ENCODE measurements at places on chromosomes 6 and 20.

DNA sequence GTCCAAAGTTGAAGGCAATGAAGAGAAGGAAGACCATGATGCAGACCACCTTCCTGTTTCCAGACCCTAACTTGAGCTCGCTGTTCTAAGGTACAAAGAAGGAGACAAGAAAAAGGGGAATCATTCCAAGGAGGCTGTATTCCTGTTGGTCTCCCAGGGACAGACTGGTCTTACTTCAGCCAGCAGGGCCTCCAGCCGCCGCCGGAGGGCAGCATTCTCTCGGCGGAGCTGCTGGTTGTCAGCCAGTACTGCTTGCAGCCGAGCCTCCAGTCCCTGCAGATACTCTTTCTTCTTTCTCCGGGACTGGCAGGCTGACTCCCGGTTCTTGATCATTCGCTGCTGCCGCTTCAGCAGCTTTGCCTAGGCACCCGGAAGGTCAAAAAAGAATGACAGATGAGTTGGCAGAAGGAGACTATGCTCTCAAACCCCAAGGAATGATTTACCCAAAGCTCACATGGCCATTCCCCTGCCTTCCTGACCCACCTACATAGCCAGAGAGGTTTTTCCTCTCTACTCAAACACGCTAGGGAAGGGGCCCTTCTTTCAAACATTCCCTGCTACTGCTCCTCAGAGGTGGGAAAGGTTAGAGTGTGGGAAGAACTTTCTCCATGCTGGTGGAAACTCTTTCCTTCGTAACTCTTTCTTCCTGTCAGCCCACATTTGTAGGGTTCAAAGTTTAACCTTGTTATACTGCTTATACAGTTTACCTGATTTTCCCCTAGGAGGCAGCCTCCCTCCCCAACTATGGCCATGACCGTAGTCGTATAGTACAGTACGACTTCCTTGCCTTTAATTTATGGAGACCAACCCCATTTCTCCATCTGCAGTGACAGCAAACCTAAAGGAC lies 9.0 kb downstream of the ATF6B start:
- peak; percentile 54 for DNase-seq

DNA sequence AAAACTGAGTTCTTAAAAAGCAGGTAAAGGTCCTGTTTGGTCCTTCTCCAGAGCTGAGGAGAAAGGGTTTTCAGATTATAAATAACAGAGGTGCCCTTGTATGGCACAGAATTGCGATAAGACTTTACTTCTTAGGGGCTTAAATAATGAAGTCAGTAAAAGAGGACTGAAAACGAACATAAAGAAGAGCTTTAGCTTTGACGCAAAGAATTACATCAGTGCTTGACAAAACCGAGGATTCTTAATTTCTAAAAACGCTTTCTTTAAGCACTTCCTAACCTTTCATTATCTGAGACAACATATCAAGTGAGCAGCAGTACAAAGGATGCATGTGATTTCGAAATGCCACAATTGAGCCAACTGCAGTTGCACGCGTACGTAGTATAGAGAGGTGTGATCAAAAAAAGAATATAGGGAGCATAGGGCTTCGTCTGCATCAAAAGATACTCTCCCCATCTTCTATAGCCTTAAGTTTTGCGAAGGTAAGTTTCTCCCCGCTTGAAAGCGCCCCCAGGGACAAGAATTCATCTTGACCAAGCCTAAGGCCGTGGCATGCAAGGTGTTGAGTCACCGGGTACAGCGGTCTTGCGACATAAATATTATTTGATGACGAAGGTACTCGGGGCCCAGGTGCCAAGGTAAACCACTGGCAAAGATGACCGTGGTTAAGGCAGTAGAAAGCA lies 778 bp upstream of the LOC128125822 start:
- peak; percentile 19 for DNase-seq

GRCh38 chr20:8082989-8083388 lies 49.1 kb upstream of the PLCB1 start:
- DNase-seq, result no peak

DNA sequence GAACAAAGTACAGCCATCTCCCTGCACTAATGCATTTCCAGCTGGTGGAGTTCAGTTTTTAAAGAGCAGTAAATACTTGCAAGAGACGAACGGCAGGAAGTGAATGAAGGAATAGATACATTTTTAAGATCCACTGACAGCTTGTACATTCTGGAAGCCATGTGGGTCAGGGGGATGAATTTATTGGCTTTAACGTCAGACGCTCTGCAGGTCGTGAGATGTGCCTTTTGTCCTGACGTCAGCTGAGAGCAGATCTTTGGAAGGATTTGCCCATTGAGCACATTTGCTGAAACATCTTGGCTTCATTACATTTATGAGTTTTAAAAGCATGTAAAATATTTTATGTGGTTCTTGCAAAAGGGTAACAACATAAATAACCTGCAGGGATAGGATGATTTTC lies 29.5 kb upstream of the SALL4 start:
- no peak for DNase-seq

DNA sequence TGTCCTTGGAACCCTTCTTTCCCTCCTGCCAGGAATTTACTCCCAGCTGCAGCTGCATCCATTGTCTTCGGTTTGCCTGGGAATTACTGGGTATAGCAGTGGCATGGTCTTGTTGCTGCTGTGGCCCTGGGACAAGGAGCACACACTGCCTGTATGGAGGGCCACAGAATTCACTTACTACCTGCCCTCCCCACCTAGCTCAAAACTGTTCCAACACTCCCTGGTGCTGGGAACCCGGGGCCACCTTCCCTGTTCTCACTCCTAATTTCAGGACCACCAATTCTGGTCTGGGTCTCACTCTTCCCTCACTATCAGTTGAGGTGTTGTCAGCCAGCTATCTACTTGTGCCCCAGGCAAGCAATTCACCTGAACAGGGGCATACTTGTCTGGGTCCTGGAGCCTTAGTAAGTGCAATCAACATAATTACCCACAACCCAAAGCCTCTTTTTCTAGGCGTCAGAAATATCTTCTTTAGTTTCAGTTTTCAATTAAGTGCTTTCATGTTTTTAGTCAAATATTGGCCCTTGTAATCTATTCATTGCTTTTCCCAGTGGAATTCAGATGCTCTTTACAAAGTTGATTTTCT lies 47.2 kb downstream of the METTL24 start:
- DNase-seq, result no peak

DNA sequence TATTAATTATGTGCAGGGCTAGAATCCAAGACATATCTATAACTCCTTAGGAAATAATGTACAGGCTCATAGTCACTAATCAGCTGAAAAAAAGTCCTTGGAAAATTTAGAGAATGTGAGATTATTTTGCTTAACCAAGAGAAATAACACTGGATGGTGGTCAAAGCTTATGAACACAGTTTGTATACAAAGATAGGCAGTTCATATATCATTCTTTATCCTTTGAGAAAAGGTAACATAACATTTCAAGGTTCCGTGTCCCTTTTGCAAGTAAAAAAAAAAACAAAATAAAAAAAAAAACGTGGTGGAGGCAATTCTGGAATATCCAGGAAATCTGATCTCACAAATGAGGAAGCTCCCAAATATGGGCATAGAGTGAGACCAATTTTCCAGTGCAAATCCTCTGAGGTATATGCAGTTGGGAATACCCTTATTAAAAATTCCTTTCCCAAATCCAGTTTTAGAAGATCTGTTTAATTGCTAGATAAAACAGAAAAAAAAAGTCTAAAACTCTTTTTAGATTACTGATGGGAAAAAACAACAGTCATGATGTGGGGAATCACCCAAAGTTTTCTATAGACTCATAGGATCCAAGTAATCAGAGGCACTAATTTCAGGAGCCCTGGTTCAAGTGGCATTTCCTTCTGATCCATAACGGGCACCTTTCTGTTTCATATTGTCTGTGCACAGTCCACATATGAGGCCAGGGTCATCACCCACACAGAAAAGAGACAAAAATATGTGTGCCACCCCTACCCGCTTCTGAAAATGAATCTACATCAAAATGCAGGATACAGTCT lies 17.7 kb upstream of the TNFAIP3 start:
- peak; percentile 40 for DNase-seq

DNA sequence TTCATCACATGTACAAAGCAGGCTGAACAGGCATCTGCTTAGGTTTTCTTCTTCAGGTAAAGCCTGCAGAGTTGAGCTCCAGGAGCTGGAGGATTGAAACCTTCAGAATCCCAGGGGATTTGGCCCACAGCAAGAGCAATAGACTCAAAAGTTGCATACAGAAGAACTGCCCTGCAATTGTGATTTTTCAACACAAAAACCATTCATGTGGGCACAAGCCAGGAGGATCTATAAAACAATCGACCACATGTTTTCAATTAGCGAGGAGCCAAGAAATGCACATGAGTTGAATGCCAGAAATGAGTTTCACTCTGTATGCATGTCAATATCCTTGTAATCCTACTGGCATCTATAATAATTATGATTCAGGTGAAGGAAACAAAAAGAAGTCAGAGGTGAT lies 576.4 kb downstream of the HDGFL1 start:
- DNase-seq, result no peak

DNA sequence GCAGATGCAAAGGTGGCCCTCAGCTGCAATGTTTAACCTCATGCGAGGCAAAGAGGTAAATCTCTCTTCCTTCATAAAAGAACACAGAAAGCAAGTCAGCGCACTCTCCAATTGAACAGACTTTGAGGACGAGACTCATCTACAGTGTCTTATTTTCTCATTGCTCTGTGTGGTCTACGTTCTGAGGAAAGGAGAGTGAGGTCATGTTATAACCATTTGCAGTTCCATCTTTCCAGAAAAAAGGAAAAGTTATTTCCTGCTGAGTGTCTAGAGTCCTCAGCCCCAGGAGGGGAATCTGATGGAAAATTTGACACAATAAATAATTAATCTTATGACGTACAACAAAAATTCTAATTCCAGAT lies 35.6 kb upstream of the THBS2 start:
- DNase-seq, result no peak

GRCh38 chr6:6154335-6154734 lies 147.6 kb upstream of the NRN1 start:
- DNase-seq, result no peak

DNA sequence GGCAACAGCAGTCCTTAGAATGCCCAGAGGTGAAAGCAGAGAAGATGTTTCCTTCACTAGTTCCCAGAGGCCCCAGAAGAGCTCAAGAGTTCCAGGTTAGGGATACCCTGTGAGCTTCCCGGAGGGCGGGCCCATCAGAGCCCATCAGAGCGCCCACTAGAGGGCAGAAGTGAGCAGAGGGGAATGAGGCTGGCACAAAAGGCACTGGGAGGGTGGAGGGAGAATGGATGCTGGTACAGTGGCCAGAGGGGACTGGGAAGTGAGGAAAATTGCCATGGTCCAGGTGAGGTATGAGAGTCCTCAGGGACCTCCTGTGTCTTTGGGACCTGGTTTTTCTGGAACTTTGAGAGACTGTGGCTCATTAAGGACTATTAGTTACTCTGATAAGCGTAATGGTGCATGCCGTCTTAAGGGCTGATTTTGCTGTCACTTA lies 57.3 kb downstream of the LINC00237 start:
- peak; percentile 11 for DNase-seq

DNA sequence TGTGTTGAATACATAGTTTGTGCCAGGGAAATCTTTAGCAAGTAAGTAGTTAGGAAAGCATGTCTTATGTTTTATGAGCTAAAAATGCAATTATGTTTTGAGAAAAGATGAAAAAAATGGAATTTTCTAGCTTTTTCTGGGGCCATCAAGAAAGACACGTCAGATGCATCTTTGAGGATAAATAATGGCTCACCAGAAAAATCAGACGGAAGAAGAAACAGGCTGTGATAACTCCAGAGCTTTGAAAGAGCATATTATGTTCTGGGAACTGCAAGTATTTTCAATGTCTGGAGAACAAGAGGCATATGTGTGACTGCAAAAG lies 173.7 kb downstream of the CLVS2 start:
- DNase-seq, result no peak

DNA sequence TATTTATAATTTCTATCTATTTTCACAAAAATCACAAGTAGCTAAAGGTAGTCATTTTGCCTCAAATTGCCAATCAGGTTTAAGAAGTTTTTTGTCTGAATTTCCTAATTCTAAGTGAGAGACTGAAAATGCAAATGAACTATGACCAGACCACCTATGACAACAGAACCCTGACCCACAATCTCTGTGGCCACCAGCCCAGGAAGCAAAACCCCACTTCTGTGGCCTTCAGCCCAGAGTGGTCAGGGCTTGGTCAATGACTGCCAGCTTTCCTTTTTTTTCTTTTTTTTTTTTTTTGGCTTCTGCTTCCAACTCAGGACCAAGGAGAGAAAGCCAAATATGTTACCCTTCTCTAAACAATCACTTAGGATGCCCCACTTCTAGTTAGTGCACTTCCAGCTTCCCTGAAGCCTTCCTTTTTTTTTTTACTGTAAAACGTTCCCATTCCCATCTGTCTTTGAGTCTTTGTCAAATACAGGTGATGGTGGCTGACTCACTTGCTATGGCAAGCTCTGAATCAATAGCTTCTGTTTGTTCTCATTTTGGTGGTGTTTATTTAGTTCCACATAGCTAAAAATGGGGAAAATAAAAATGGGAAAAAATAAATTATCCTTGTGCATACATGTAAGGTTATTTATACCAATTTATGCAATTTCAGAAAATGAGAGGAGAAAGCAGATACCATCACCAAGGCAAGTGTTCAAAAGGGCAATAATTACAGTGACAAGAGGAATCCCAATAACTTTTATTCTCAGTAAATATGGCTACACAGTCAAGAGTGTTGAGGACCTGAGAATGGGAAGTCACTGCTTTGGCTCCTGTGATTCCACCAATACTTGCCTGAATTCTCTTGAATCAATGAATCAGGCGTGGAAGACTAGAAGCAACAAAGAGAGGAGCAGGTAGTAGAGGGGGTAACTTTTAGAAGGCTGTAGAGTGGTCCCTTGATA lies 170.3 kb upstream of the PDE7B start:
- DNase-seq, result no peak

DNA sequence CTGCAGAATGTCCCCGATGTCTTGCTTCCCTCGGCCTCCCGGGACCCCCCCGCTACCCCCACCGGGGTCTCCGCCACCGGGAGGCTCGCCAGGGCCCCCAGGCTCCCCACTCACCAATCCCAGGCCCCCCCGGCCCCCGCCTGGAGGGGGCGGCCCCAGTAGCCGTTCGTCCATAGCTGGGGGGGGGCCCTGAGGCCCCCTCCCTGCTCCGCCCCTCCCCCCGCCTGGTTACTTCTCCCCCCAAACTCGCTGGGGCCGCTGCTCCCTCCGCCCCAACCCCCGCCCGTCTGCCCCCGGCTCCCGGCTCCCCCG lies 304 bp downstream of the PBX2 start:
- DNase-seq, result no peak

GRCh38 chr20:33835615-33836172 lies 24.5 kb downstream of the CHMP4B start:
- no peak for DNase-seq

GRCh38 chr6:18477301-18477941 lies 90.3 kb downstream of the RNF144B start:
- no peak for DNase-seq

DNA sequence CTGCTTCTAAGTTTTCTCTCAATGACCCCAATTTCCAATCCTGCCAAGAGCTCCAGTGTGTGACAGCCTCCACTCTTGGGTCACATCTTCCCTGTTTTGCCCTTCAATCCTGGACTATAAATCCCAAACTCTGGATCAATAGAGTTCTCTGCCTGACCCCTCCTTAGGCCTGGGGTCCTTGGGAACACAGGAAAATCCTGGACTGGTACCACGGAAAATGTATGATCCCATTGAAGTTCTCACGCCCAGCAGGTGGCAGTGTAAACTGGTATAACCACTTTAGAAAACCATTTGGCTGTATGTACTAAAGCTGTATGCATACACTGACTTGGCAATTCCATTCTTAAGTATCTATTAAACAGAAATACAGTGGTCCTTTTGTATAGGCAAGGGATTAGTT lies 98.0 kb downstream of the SNAP25 start:
- no peak for DNase-seq

GRCh38 chr6:144955392-144955791 lies 670.3 kb downstream of the UTRN start:
- no peak for DNase-seq

GRCh38 chr6:22008248-22008836 lies 288.5 kb downstream of the PRL start:
- no peak for DNase-seq
